Fibroblast of villous mesenchyme (primary cell): ENCODE measurements at places on chromosomes 16 and 17.

GRCh38 chr16:89019511-89019910 is 42.5 kb upstream of the CBFA2T3 start:
- DNase-seq: no peak

DNA sequence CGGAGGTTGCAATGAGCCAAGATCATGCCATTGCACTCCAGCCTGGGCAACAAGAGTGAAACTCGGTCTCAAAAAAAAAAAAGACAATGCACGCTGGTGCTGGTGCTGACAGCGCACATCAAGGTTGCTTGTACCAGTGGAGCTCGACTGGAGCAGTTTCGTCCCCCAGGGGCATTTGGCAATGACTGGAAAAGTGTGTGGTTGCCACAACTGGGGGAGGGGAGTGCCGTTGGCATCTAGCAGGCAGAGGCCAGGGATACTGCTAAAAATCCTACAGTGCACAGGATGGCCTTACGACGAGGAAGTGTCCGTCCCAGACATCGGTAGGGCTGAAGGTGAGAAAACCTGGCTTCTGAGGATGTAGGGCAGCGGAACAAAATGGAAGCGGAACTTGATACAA is 2.4 kb downstream of the MEAK7 start:
- no peak for DNase-seq

DNA sequence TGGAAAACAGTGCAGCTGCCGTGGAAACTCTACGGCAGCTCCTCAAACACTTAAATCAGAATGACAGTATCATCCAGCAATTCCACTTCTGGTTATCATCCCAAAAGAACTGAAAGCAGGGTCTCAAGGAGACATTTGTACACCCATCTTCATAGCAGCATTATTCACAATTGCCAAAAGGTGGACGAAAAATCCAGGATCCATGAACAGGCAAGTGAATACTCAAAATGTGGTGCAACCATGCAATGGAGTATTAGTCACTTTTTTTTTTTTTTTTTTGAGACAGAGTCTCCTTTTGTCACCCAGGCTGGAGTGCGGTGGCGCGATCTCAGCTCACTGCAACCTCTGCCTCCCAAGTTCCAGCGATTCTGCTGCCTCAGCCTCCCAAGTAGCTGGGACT is 10.6 kb upstream of the AATK start:
- no peak for DNase-seq

DNA sequence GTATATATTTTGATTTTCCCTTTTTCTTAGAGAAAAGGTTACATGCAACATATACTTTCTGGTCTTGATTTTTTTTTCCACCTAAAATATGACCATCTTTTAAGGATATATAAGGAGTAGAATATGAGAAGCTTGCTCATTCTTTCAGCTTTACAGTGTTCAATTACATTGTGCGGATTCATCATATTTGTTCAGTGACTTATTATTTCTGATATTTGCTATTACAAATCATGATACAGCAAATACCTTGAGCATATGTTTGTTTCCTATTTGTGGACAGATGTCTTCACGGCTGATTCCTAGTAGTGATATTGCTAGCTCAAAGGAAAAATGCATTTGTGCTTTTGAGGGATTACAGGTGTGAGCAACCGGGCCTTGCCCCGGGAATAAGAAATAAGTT is 18.1 kb downstream of the KATNIP start:
- DNase-seq: no peak

DNA sequence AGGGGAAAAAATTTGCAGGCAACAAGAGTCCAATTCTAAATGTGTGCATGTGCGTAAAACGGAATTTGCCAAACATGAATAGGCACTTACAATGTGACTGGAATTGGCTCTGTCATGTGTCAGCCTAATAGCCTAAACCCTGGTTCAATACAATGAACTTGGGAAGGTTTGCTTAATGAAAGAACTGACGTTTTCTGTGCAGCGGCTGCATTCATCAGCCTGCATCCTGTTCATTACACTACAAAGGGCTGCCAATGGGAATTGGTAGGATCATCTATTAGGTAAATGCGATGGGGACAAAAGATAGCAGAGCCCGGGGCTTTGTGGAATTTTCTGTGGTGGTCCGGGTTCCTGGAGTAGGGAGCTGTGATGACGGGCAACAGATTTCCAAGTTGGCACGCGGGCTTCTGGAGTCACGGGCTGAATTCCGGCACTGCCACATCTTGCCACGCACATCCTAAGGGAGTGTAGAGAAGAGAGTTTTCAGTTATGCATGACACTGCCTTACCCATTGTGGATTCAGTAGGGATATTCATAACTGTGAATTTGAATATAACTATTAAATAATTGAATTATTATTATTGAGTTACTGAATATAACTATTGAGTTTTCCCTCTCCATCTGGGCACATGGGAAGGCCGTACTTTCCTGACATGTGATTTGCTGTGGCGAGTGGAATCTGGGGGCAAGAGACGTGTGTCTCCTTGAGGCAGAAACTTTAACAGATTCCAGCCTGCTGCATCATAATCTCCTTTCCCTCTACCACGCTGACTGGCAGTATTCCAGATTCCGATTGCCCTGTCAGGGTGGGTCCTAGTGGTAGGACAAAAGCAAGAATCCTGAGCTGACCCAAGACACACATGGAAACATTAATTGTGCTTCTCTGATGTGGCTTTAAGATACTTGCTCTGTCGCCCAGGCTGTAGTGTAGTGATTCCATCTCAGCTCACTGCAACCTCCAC is 565.6 kb downstream of the WWOX start:
- DNase-seq: no peak

DNA sequence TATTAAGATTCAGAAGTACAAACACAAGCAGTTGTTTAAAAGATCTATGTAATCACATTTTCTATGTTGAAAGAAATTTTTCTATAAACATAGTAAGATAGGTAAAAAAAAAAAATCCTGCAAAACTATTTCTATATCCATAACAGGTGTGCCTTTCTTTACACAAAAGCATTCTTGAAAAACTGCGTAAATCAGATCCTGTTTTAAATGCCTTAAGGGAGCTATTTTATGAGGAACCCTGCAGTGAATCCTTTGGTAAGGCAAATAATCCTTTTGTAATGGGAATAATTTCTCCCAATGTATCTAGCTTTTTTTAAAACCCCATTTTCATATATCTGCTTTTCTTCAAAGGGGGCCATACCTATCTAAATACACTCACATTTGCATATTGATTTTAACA is 157.3 kb downstream of the AATF start:
- no peak for DNase-seq

DNA sequence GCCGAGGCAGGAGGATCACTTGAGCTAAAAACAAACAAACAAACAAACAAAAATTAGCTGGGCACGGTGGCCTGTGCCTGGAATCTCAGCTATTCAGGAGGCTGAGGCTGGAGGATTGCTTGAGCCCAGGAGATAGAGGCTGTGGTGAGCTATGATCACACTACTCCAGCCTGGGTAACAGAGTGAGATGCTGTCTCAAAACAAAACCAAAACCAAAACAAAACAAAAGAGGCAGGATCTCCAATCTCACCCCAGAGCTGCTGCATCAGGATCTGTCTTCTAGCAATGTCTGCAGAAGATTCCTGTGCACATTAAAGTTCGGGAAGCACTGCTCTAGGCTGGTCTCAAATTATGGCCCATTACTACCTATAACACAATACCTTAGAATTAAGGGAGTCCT is 43.1 kb downstream of the MAP2K6 start:
- no peak for DNase-seq

GRCh38 chr16:4511441-4512082 is 27.0 kb downstream of the CDIP1 start:
- no peak for DNase-seq

GRCh38 chr17:35846055-35846809 is 22.5 kb downstream of the HEATR9 start:
- peak; percentile 40 for DNase-seq

DNA sequence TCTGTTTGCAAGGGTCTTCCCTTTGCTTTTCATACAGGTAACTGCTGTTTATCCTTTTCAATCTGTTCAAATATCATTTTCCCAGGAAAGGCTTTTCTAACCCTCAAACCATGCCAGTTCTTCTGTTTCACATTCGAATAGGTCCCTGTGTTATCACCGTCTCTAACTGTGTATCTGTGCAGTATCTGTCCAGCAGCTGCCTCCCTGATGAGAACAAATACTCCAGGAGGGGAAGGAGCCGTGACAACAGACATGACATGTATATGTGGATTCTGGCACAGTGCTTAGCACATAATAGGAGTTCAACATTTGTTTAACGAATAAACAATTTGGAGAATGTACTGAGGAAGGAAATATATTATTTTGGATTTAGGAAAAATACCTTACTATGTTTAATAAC is 95.7 kb downstream of the STX8 start:
- no peak for DNase-seq

- peak; percentile 70 for DNase-seq
Observed at GRCh38 chr17:59423137-59423724, 91.8 kb downstream of the YPEL2 start.

- DNase-seq: no peak
Observed at GRCh38 chr17:30369995-30370394, 8.7 kb upstream of the CPD start.

DNA sequence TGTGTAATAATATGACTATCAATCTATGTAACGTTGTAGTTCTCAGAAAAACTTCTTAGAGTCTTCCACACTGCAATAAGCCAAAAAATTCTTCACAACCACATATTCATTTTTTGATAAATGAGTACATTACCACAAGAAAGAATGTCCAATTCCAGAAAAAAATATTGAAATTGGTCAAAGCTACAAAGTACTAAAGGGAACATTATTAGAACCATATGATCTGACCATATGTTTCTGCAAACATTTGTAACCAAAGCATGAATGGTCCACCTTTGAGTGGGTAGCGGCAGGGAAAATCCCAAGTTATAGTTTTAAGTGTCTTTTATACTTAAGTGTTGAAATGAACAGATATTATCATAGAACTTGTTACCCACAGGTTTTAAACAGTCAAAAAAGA is 71.7 kb upstream of the NACA2 start:
- DNase-seq: no peak

- no peak for DNase-seq
Observed at GRCh38 chr17:27818401-27819105, 18.2 kb upstream of the NOS2 start.
